ENCODE measurements at places on chromosomes 5 and 9.

DNA sequence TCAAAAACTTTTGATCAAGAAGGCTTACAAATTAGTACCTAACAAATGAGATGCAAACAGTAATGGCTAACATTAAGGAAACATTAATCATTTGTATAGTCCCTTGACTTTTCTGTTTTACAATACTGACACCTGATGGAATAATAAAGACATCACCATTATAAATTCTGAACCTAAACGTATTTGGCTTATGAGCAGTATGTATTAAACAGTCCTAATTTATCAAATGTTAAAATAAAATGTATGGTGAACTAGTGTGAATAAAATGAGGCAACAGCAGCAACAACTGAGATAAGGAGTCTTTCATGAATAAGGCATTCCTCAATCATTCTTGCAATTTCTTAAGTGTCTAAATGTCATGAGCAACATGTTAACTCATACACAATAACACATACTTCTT, 6.0 kb downstream of the PUM3 start:
- DNase-seq = no peak

GRCh38 chr5:10370931-10371330, 17.4 kb downstream of the MARCHF6 start:
- DNase-seq = no peak

DNA sequence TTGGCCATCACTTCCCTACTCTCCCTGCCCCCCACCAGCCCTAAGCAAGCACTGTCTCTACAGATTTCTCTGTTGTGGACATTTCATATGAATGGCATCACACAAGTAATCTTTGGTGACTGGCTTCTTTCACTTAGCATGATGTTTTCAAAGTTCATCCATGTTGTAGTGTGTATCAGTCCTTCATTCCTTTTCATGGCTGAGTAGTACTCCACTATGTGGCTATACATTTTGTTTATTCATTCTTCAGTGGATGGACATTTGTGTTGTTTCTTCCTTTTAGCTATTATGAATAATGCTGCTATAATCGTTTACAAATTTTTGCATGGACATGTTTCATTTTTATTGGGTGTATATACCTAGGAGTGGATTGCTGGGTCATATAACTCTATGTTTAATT, 84.1 kb downstream of the DAP start:
- DNase-seq = no peak

DNA sequence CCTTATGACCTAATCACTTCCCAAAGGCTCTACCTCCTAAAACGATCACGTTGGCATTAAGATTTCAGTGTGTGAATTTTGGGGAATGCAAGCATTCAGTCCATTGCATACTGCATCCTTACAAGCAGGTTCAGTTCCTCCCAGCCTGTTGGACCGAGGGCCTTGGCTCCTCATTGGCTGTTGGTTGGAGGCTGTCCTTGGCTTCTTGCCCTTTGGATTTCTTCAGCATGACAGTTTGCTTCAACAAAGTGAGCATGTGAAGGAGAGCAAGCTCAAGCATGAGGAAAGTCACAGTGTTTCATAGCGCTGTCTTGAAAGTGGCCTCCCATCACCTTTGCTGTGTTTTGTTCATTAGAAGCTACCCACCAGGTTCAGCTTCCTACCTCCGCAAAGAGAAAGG, 109.5 kb downstream of the GADD45G start:
- DNase-seq = no peak

Measured in GM12878 (cell line).